ENCODE measurements at places on chromosomes 11 and 22.

GRCh38 chr11:119222308-119222707 lies 16.2 kb downstream of the CBL start:
- no peak for DNase-seq

- DNase-seq = no peak
Observed at GRCh38 chr22:46652081-46652846, 32.1 kb downstream of the GRAMD4 start.

- DNase-seq = no peak
Observed at GRCh38 chr11:116581349-116581748, 191.4 kb downstream of the BUD13 start.

GRCh38 chr11:20964985-20965384 lies 295.6 kb downstream of the NELL1 start:
- no peak for DNase-seq

- DNase-seq = no peak
Observed at GRCh38 chr11:57324154-57324885, 432 bp downstream of the TNKS1BP1 start.

- no peak for DNase-seq
Observed at GRCh38 chr11:57785072-57785471, 23.5 kb downstream of the CTNND1 start.

DNA sequence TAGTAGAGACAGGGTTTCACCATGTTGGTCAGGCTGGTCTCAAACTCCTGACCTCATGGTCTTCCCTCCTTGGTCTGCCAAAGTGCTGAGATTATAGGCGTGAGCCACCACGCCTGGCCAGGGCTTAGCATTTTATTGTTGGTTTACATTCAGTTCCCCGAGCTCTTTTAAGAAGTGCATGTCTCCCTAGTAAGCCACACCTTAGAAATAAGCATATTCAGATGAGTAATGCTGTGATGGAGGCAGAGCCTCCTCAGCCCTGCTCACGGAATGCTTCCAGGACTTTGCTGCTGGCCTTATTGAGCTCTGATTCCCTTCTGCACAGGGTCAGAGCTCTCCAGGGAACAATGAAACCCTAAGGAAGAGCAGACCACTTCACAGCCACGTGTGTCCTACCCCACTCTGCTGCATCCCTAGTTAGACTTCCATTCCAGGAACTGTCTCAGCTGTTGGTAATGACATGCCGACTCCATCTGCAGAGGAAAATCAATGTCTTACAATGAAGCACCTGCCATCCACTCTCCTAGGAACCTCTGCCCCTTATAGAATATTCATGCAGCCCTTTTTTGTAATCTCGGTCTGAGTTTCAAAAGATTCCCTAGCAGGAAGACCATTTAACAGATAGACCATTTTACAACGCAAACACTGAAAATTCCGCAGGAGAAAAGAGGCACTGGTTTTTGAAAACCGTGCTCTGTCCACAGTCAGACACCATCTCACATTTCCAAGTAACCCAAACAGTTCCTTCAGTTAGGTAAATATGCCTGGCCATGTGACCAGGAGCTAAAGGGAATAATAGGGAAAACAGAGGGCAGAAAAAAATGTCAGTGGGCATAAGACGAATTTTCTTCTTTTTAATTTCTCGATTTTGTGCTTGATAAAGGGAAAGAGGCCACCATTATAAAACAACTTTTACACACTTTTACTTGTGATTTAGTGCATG lies 1.7 kb upstream of the JAM3 start:
- no peak for DNase-seq

DNA sequence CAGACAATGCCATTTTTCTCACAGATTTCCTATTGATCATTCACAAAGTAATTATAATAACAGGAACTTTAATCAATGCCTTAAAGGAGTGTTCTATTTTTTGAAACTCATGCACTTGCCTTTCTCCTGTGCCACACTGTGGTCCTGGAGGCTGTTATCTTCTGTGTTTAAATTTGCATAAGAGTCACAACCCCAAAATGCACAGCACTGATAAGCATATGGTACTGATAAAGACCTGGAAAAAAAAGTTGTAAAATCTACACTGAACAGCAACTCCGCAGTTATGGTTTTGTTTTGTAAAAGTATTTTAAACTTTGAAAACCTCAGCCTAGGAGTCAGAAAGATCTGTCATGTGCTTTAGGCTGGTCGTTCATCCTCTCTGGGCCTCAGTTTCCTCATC lies 9.1 kb upstream of the CCDC34 start:
- DNase-seq = no peak

DNA sequence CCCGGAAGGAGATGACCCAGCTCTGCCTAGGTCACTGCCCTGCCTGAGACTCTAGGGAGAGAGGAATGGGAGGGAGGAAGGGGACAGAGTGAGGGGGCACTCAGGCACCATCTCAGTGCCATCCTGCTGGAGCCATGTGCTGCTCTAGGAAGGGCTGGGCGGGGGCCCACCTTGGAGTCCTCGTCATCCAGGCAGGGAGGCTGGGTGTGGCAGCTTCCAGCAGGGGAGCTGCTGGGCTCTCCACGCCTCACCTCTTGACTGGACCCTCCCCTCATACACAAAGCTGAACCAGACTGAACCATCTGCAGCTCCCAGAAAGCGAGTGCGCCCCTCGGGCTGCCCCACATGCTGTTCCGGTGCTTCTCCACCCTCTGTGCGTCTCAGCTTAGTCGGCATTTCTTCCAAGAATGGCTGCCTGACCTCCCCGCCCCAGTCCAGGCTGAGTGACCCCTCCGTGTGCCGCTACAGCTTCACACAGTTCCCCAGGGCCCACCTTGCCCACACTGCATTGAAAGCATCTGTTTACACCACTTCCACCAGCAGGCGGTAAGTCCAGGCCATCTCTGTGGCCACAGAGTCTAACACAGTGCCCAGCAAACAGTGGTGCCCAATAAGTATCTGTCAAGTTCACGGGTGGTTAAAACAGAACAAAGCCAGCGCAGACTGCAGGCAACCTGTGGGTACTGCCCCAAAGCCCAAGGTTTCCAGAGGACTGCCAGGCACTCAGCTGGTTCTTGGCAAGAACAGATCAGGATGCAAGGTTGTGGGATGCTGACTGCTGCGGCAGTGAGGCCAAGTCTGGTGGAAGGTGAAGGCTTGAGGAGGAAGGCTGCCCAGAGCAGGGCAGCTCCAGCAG lies 9.4 kb upstream of the TRIM29 start:
- DNase-seq = no peak

DNA sequence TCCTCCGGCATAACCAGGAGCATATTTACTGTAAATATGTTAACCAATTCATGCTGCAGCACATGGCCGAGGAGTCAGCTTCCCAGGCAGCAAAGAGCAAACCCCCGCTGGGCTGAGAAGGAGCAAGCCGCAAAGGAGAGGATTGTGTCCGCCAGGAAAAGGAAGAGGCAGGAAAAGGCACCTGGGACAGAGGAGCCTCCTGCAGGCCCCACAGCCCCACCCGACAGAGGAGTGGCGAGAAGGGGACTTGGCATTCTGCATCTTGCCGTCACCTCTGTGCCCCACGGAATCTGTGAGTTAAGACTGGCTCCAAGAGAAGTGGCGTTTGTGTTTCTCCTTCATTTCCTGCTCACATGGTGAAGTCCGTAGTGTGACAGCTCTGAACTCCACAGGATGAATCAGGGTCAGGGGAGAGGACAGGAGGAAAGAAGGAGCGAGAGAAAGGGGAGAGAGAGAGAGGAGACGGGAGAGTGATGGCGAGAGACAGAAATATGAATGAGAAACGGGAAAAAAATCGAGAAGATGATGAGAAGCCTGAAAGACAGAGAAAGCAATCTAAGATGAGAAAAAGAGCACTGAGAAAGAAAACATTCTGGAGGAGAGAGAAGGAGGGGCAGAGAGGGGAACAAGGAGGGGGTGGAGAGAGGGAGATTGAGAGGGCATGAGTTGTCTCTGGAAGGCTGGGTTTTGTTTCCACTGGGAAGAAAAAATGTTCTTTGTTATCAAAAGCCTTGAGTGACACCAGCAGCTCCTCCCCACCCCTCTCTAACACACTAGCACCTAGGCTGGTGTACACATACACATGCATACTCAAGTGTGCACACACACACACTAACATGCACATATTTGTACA lies 489.6 kb downstream of the MN1 start:
- no peak for DNase-seq

GRCh38 chr11:118606157-118606843 lies 1.1 kb upstream of the PHLDB1 start:
- DNase-seq = no peak

DNA sequence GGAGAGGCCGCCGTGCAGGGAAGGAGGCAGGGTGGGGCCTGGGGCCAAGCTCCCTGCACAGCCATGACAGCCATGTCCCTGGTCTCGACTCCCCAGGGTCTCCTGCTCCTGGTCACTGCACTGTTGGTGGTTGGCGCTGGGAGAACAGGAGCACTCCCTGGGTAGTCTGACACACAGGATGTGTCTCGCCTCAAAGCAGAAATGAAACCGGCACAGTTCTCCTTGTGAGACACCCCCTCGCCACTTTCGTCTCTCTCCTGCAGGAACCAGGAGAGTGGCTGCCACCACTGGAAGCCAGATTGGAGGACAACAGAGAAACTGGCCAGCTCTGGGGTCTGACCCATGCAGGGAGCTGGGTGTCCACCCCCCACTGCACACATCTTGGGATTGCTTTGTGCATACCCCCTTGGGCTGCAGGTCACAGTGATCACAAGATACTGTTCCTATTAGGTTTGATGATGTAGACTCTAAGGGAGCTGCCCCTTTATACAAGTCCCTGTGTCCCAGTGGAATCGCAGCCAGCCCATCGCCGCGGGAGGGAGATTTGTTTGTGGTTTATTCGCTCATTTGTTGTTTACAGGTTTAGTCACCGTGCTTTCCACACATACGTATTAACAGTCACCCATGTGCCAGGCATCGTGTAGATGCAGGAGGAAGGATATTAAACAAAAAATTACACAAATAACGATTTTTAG lies 27.0 kb upstream of the YWHAH start:
- DNase-seq = no peak

GRCh38 chr11:106446955-106447354 lies 369.5 kb downstream of the AASDHPPT start:
- DNase-seq = no peak

- no peak for DNase-seq
Observed at GRCh38 chr11:57116654-57117053, 65.1 kb upstream of the LRRC55 start.

DNA sequence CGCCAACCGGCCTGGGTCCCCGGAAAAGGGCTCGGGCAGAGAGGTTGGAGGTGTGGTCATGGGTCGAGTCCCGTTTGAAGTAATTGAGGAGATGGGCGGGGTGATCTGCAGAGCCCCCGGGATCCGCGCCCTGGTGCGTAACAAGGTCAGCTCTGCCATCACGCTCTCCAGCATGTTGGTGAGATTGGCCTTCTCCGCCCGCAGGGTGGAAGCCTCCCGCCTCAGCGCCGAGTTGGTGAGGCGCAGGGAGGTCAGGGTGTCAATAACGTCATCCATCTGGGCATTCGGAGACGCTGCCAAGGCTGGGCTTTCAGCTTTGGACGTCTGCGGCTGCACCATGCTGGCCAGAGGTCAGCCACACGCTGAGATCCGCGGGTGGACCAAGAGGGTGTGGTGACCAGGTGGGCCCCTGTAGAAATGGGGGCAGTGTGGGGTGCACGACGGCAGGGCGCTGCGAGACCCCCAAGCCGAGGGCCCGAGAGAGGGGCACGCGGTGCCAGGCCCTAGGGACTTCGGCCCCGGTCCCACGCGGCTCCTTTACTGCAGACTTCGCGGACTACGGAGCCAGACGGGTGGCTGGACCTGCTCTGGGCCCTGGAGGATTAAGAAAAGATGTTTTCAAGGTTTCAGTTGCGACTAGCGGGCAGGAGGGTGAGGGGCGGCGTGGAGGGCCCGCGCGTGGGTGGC lies 672 bp downstream of the RTL6 start:
- no peak for DNase-seq

DNA sequence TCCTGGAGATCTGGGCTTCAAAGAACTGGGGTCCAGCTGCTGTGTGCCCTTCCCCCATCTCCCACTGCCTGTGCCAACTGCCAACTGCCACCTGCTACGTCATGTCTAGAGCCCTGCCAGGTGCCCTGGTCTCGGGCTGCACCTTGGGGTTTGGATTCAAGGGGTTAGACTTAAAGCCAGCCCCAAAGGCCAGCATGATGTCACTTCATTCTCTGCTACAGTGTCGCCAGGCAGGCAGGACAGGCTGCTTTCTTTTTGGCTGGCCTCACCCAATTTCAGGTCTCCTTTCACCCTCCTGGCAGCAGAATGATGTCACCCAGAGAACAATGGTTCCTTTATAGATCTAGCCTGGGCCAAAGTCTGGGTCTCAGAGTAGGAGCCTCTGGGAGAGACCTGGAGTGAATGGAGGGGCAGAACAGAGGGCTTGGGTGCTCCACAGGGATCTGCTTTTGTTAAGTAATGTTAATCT lies 79.5 kb upstream of the CRYBB3 start:
- no peak for DNase-seq

DNA sequence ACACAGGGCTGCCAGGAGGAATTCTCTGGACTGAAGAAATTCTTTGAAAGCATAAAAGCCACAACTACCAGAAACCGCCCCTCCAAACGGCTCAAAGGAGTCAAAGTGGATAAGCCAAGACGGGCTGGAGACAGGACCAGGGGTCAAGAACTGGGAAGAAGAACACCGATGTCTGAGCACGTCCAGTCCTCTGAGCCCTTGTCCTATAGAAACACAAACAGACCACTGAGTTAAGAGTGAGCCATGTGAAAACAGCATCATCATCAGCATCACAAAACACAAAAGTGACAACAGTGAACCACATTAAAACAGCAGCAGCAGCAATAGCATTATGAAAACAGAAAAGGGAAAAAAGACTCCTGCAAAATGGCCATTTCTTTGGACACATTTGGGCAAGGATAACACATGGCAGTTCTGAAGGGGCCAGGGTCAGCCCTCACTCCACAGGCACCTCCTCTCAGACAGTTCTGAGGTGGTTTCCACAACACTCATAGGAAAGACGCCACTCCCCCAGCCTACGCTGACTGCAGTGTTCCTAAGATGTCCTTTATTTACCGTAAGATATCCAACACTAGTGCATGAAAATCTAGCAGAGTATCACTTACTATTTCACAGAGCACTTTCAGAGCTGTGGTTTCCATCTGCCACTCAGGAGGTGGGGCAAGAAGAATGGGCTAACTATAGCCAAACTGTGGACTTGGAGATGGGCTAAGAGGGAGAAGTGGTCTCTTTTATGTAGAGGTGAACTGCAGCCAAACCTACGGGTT lies 28.6 kb upstream of the YPEL1 start:
- no peak for DNase-seq

Measured in activated T-helper 1 cell treated with anti-CD3 and anti-CD28 coated beads, Interleukin-2, amount 50 U/mL, for 16 hours (primary cell).